ENCODE measurements at places on chromosomes 12 and 14.

DNA sequence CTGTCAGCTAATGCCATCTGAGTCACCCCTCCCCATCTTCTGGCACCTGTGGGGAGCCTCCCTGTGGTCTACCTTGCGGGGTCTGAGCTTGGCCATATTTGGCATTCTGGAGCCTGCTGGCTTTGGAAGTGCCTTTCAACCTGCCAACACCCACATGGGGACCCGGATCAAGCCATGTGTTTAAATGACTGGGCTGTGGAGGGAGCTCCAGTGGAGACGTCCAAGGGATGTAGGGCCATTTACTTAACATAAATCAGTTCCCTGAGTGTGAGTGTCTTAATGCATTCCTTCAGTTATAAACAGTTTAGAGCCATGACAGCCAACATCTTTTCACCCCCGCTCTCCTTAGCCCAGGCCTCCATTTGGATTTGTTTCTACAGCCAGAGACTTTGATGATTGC is 22.0 kb downstream of the CACNA1C start:
- DNase-seq: no peak

GRCh38 chr14:104472536-104473243 is 106.9 kb upstream of the C14orf180 start:
- DNase-seq: peak; percentile 74

- DNase-seq: no peak
Observed at GRCh38 chr12:105858981-105859710, 279.6 kb downstream of the NUAK1 start.

- no peak for DNase-seq
Observed at GRCh38 chr12:65741656-65742017, 82.6 kb upstream of the HMGA2 start.

- no peak for DNase-seq
Observed at GRCh38 chr14:106845286-106846087, 1319.1 kb downstream of the TMEM121 start.
